Nasal cavity respiratory epithelium epithelial cell of viscerocranial mucosa (primary cell): ENCODE measurements at places on chromosomes 11 and 22. TPM values are rescaled to one million over a fixed set of nuclear protein-coding genes. Genes with fewer than 3 reads are reported as not detected.

MUC6 gene
- not detected in 2 replicates for total RNA-seq

MEI1 gene
- total RNA-seq, result under 0.01 and 0.07 TPM in 2 replicates

PTPN5 gene
- not detected in 2 replicates for total RNA-seq

ABTB2 gene
- total RNA-seq, result 1.0 and 2.5 TPM in 2 replicates

ART1 gene
- total RNA-seq, result not detected in 2 replicates

VWCE gene
- total RNA-seq, result under 0.01 and 0.57 TPM in 2 replicates

TRIM49 gene
- total RNA-seq, result not detected in 2 replicates

C22orf42 gene
- not detected in 2 replicates for total RNA-seq

UPK3A gene
- not detected in 2 replicates for total RNA-seq

SEZ6L gene
- total RNA-seq, result not detected in 2 replicates

RTN4R gene
- total RNA-seq, result 4.4 and 9.2 TPM in 2 replicates

SAA4 gene
- total RNA-seq, result 0.64 TPM in 1 of 2 replicates, not detected in the other

PRDM11 gene
- 6.5 and 13.9 TPM in 2 replicates for total RNA-seq

CALCA gene
- not detected in 2 replicates for total RNA-seq

PARVG gene
- not detected in 2 replicates for total RNA-seq

DUSP8 gene
- total RNA-seq, result 1.6 and 1.7 TPM in 2 replicates

BIK gene
- 22.9 and 30.5 TPM in 2 replicates for total RNA-seq

CHRM1 gene
- total RNA-seq, result not detected in 2 replicates

UCP2 gene
- 0.34 and 3.3 TPM in 2 replicates for total RNA-seq

C11orf24 gene
- total RNA-seq, result 25.6 and 29.2 TPM in 2 replicates

TMPRSS6 gene
- not detected in 2 replicates for total RNA-seq

GLYATL2 gene
- under 0.01 and 0.07 TPM in 2 replicates for total RNA-seq

ANO1 gene
- 9.6 and 38.4 TPM in 2 replicates for total RNA-seq

RHOD gene
- total RNA-seq, result 106 and 199 TPM in 2 replicates

TOB2 gene
- 10.9 and 34.5 TPM in 2 replicates for total RNA-seq

CXCR5 gene
- total RNA-seq, result not detected in 2 replicates

GPHA2 gene
- total RNA-seq, result not detected in 2 replicates

MPPED1 gene
- not detected in 2 replicates for total RNA-seq

HEPN1 gene
- not detected in 2 replicates for total RNA-seq

CCDC87 gene
- total RNA-seq, result under 0.01 and 0.21 TPM in 2 replicates

B3GAT1 gene
- total RNA-seq, result under 0.01 TPM in 1 of 2 replicates, not detected in the other

THY1 gene
- total RNA-seq, result under 0.01 TPM in 1 of 2 replicates, not detected in the other

MS4A15 gene
- not detected in 2 replicates for total RNA-seq

ANKK1 gene
- total RNA-seq, result 0.68 and 2.3 TPM in 2 replicates

AQP11 gene
- total RNA-seq, result 0.34 and 0.43 TPM in 2 replicates

SPCS2 gene
- 35.9 and 39.8 TPM in 2 replicates for total RNA-seq

TMPRSS5 gene
- total RNA-seq, result under 0.01 and 0.14 TPM in 2 replicates

CYTH4 gene
- under 0.01 TPM in 2 replicates for total RNA-seq

CCDC116 gene
- 0.07 TPM in 1 of 2 replicates, not detected in the other for total RNA-seq

OR5AP2 gene
- not detected in 2 replicates for total RNA-seq

OR4D5 gene
- not detected in 2 replicates for total RNA-seq

KCNJ11 gene
- 0.36 and 1.0 TPM in 2 replicates for total RNA-seq

PIWIL4 gene
- total RNA-seq, result 0.34 and 1.00 TPM in 2 replicates

MYRF gene
- under 0.01 and 0.93 TPM in 2 replicates for total RNA-seq

MAJIN gene
- not detected in 2 replicates for total RNA-seq
